Stomach (tissue), 19 donors: ENCODE measurements at places on chromosomes 12 and 14.

DNA sequence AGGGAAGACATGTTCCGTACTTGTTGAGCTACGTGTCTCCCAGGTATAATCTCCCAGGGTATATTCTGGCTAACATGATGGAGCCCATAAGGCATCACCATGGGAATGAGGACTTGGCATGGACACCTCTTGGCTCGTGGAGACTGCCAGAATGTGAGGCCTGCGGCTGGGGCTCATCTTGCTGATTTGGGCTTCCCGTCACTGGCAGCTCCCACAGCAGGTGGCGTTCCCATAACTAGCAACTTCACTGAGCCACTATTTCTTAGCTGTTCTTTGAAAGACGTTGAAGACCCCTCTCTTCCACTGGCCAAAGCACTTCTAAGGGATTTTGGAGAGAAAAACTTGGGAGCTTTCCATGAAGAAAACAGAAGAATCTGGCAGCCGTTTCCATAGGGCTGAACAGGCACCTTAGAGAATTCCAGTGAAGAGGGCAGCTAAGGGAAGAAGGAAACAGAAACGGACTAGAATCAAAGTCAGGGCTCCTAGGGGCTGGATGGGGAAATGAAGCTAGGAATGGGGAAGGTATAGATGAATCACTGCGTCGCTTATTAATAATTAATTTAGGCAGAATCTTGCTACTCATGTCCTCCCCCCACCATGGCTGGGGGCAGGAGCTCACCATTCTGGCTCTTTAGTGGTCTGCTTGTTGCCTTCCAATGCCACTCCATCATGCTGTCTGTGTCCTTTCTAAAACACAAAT lies 39.7 kb upstream of the FOS start:
- DNase-seq: peak; percentile 61

GRCh38 chr14:75049136-75049535 lies 2.1 kb downstream of the MLH3 start:
- DNase-seq: no peak

GRCh38 chr14:66284346-66284745 lies 201.8 kb upstream of the CCDC196 start:
- DNase-seq: no peak

DNA sequence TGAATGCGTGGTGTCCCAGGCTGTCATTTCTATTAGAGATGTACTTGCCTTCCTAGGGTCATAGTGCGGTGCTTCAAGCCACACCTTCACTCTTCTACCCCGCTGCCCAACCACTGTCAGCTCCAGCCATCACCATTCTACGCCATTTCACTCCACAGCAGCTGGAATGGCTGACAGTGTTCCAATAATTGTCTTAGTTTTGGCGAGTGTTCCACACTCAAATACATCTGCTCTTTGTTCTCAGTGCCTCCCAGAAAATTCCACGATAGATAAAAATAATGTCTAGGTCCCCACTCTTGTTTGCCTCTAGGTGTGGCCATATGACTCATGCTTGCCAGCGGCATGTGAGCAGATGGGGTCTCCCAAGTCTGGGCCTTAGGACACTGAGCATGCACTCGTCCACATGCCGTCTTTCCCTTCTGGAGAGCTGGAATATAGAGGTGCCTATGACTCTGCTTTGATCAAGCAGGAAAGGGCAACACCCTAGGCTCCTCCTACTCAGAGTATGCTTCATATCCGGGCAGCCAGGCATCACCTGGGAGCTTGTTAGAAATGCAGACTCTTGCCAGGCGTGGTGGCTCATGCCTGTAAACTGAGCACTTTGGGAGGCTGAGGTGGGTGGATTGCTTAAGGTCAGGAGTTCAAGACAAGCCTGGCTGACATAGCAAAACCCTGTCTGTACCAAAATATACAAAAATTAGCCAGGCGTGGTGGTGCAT lies 163.0 kb downstream of the BRMS1L start:
- DNase-seq: no peak

DNA sequence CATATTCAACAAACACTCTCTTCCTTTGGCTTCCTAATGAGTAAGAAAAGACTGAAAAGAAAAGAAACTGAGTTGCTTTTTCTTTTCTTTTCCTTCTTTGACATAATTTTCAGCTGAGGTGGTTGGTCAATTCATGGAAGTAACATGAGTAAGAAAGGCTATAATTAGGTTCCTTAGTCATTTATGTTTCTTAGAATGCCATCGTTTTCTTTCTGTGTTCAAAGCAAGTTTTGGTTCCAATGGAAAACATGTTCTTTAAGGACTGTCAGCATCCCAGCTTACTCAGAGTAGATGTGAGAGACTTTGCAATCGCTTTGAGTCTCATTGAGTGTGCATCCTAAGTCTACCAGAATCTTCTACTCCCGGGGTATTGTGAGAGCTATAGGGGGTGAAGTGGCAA lies 882.4 kb downstream of the DIO2 start:
- DNase-seq: no peak

- no peak for DNase-seq
Measured at GRCh38 chr14:72432748-72433147, 461.2 kb downstream of the DPF3 start.

DNA sequence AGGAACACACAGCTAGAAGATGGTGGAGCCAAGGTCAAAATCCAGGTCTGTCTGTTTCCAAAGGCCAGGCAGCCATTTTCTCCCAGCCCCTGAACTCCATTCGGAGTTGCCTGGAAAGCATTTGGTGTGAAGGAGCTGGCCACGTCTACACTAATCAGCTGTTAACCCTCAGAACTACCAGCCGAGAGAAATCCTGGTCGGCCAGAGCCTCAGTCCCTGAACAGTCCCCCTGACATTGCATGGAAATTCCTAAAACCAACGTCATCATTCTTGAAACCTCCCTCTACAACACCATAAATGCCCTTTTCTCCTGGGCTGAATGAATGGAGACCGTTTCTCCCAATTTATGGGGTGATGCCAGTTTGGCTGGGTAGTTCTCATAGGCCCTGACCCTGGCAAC lies 245.6 kb downstream of the SLC41A2 start:
- DNase-seq: peak; percentile 47

- no peak for DNase-seq
Measured at GRCh38 chr12:124742678-124743077, 121.0 kb downstream of the SCARB1 start.

- DNase-seq: no peak
Measured at GRCh38 chr12:117774941-117775775, 193.6 kb downstream of the KSR2 start.

DNA sequence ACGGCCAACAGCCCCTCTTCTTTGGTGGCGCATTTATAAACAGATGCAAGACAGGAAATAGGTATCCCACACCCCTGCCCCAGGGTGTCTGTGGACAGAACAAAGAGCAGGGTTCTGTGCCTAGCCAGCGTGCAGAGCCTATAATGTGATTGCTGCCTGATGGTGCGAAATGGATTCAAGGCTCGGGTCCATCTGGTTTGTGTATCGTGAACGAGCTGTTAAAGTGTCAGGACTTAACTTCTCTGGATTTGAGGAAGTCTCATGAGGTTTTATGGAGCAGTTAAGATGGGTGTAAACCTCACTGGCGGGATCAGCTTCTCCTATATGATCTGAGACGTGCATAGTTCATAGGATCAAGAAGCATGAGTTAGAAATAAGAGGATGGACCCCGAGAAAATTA lies 388.7 kb upstream of the TBX3 start:
- no peak for DNase-seq

DNA sequence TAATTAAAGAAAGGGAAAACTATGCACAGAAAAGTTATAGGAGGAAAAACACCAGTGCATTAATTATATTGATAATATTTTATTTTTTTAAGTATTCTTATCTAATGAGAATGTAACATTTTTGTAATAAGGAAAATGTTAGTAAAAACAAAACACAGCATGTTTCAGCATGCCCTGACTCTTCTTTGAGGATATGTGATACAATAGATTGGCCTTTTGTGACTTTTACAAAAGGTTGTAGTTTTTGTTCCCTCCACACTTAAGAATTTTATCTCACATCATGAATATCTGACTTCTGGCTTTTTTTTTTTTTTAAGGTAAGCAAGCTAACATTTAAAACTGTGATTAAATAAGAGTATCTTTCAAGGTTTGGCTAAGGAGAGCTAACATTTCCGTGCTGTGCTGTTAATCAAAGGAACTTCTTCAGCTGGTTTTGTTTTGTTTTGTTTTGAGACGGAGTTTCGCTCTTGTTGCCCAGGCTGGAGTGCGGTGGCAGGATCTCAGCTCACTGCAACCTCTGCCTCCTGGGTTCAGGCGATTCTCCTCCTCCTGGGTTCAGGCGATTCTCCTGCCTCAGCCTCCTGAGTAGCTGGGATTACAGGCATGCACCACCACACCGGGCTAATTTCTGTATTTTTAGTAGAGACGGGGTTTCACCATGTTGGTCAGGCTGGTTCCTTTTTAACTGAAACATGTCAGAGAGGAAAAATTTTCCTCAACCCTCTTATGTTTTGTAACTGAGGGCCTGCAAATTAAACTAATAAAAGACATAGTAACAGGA lies 30.8 kb upstream of the RESF1 start:
- no peak for DNase-seq

DNA sequence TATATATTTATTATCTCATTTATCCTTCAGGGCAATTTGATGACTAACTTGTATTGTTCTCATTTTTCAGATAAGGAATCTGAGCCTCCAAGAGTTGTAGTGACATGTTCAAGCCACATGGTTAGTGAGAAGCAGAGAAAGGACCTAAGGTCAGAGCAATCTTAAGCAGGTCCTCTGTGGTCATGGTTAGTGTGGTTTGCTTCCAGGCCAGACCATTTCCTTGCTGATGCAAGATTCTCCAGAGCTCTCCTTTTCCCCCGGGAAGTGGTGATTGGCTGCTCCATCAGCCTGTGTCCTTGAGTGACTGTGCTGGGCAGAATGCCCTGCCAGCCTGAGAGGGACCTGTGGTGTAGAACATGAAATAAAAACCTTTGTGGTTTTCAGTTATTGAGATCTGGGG lies 141.3 kb downstream of the KTN1 start:
- DNase-seq: no peak

- no peak for DNase-seq
Measured at GRCh38 chr14:26293909-26294308, 303.9 kb downstream of the NOVA1 start.

DNA sequence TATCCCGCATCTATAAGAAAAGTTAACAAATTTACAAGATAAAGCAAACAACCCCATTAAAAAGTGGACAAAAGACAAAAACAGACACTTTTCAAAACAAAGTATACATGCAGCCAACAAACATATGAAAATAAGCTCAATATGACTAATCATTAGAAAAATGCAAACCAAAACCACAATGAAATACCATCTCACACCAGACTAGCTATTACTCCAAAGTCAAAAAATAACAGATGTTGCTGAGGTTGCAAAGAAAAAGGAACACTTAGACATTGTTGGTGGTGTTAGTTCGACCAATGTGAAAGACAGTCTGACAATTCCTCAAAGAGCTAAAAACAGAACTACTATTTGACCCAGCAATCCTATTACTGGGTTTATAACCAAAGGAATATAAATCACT lies 968.6 kb upstream of the USP15 start:
- DNase-seq: no peak

DNA sequence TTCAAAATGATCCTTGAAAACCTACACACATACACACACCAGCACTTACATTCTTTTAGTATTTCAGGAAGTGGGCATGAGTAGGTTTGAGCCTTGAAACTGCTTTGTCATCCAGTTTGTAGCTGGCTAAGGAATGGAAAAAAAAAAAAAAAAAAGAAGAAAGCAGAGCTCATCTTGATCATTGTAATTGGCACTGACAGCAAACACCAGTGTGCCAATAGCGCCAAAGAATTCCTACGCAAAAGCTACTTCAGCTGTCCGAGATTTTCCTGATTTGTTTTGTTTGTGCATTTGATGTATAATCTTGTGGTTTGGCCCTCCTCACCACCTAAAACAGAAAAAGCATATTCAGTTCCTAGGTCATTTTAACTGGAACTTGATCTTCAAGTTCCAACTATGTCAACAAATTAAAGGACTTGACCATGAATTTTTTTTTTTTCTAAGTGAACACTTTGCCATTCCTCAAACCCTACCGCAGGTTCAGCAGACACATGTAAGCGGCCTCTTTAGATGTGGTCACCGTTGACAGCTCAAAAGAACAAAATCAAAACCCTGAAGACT lies 57.3 kb downstream of the FLRT2 start:
- DNase-seq: peak; percentile 46

GRCh38 chr14:92934196-92935085 lies 11.5 kb downstream of the CHGA start:
- no peak for DNase-seq

DNA sequence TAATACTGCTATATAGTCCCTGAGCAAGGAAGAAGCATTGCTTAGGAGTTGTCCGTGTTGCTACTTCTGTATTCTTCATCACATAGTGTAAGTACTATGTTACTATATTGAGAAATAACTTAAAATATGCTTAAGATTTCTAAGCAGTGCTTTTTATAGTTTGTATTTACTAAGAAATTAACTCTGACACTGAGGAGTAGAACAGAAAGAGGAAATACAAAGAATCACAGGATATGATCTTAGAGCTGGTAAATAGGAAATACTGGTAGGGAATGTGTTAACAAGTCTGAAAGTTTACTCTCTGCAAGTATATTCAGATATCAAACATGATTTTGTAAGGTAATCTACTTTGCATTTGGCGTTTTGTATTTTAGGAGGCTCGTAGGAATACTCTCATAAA lies 15.5 kb downstream of the XPOT start:
- no peak for DNase-seq

DNA sequence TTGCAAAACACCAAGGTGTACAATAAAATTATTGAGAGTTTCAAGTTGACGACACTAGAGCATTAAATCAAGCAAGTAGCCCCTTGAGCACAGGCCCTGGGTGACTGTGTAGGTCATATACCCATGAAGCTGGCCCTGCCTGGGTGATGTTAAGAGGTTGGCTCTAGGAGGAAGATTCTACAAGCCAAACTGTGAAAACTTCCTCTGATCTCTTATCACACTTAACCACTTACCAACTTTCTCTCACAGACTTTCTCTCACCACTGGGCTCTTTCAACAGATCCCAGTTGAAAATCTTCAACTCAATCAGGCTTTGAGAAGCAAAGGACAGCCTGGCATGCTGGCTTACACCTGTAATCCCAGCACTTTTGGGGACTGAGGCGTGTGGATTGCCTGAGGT lies 186.9 kb upstream of the BTG1 start:
- DNase-seq: no peak

GRCh38 chr14:72708708-72709475 lies 185.0 kb downstream of the DPF3 start:
- DNase-seq: no peak

- no peak for DNase-seq
Measured at GRCh38 chr14:68268197-68268596, 448.6 kb downstream of the RAD51B start.

GRCh38 chr12:132572106-132572505 lies 38.3 kb downstream of the LRCOL1 start:
- peak; percentile 92 for DNase-seq

DNA sequence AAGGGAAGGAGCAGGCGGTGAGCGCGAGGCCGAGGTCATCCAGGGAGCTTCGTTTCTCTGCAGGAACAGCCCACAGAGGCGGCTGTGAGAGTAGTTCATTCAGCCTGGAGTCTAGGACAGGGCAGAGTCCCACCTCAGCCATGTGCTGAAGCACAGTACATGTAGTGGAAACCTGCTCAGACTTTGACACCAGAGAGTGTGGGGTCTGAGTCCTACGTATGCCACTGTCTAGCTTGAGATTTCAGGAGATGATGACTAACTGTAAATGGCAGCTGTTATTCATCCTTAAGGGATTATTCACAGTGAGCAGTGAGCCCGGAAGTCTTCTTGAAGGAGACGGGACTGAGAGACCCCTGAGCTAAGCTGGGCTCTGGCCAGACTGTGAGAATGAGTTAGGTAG lies 938 bp upstream of the SLC6A13 start:
- no peak for DNase-seq

GRCh38 chr12:1533205-1533601 lies 61.2 kb downstream of the FBXL14 start:
- no peak for DNase-seq
